Astrocyte (in vitro differentiated cells and primary cell): ENCODE measurements at places on chromosomes 7 and 10. TPM values are rescaled to one million over a fixed set of nuclear protein-coding genes. Genes with fewer than 3 reads are reported as not detected.

DNA sequence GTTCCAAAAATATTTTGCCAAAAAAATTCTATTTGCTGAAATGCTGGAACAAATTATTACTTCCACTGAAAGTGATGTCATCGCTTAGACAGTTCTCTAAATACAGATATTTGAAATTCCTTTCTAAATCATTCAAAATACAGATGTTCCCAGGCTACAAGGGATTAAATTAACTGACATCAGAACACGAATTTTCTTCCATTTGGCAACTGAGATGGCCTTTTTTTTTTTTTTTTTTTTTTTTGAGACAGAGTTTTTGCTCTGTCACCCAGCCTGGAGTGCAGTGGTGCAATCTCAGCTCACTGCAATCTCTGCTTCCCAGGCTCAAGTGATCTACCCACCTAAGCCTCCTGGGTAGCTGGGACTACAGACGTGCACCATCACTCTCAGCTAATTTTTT lies 57.0 kb downstream of the P4HA1 start:
- H3K4me3 ChIP-seq: no peak overlapping the region
- peak; percentile 48 for DNase-seq
- peak overlapping the region; percentile 62 for H3K27ac ChIP-seq
- H3K4me1 ChIP-seq: peaks cover 16% of the 10 kb centered on the region
- H3K36me3 ChIP-seq: no peaks in the 10 kb centered on the region
- H3K27me3 ChIP-seq: no peaks in the 10 kb centered on the region

DNA sequence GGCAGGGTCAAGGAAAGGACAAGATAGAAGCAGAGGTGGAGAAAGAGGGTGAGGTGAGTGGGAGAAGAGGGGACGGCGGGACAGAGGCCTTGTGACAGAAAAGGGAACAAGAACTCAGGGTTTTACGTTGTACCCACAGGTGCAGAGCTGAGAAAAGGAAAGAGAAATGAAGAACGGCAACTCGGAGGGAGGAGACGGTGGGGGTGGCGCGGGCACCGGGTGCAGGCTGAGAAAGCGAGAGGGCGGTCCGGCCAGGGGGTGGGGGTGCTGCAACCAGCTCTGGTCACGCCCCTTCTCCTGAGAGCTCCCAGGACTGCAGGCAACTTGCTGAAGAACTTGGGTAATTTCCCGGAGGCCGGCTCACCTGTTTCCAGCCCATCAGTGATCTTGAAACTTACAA lies 65.3 kb downstream of the CARD11 start:
- no peaks in the 10 kb centered on the region for H3K4me1 ChIP-seq
- peaks cover 7% of the 10 kb centered on the region for H3K27me3 ChIP-seq
- H3K27ac ChIP-seq: no peak overlapping the region
- DNase-seq: no peak

GRCh38 chr10:35819011-35819410 lies 176.9 kb upstream of the FZD8 start:
- H3K4me3 ChIP-seq: no peak overlapping the region
- no peaks in the 10 kb centered on the region for H3K36me3 ChIP-seq
- no peak overlapping the region for H3K27ac ChIP-seq
- H3K4me1 ChIP-seq: peaks cover 5% of the 10 kb centered on the region
- no peak for DNase-seq

GRCh38 chr7:105136221-105136620 lies 122.2 kb downstream of the KMT2E start:
- peaks cover 7% of the 10 kb centered on the region for H3K36me3 ChIP-seq
- DNase-seq: no peak
- H3K4me1 ChIP-seq: no peaks in the 10 kb centered on the region
- H3K27me3 ChIP-seq: no peaks in the 10 kb centered on the region
- no peak overlapping the region for H3K27ac ChIP-seq

- peak overlapping the region; percentile 84 for H3K27ac ChIP-seq
- peaks cover 69% of the 10 kb centered on the region for H3K36me3 ChIP-seq
- peak; percentile 83 for DNase-seq
These were observed 105.5 kb downstream of the MYOF start for GRCh38 chr10:93376372-93377293.

DNA sequence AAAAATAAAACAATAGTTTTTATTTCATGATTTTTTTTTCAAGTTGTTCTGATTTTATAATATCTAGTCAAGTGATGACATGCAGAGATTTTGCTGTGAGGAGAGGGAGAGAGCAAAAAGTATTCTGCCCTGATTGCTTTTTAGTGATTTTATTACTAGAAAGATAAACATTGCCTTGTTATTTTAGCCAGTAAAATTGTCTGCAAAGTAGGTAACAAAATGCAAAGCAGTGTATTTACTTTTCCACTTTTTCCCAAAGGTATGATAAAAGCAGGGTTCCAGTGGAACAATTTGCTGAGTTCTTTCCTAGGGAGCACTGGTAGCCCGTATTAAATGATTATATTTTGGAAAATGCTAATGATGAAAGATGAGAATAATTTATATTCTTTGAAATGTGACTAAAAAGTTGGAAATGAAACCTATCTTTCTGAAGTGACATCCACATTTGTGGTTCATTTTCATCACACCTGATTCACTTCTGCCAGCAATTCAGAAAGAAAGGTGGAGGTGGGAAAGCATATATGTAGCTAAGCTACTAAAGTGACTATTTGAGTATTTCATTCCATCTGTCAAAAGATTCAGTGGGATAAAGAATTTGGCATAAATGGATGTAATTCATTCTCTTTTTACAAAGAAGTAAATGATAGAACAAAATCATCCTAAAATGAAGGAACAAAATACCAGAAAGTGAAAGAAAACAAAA lies 300.3 kb downstream of the ADK start:
- H3K27ac ChIP-seq: no peak overlapping the region
- no peaks in the 10 kb centered on the region for H3K4me1 ChIP-seq
- H3K27me3 ChIP-seq: no peaks in the 10 kb centered on the region
- no peak for DNase-seq
- no peaks in the 10 kb centered on the region for H3K36me3 ChIP-seq

DNA sequence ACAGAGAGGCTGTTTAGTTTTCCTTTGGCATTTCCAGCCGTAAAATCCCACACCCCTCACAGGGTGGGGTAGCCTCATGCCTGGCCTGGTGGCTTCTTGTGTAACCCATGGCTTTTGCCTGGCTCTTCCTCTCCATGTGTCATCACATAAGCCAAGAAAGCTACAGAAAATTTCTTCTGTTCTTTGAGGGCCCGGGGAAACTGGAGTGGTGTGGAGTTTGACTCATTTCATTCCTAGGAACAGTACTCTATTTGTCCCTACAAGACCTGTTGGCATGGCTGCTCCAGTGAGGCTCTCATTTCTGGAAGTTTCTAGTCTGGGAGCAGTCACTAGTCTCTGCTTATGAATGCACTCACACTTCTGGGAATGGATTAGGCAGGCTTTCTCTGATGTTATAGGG lies 523.9 kb downstream of the SUGCT start:
- H3K4me1 ChIP-seq: no peaks in the 10 kb centered on the region
- DNase-seq: peak; percentile 33
- no peak overlapping the region for H3K4me3 ChIP-seq

DNA sequence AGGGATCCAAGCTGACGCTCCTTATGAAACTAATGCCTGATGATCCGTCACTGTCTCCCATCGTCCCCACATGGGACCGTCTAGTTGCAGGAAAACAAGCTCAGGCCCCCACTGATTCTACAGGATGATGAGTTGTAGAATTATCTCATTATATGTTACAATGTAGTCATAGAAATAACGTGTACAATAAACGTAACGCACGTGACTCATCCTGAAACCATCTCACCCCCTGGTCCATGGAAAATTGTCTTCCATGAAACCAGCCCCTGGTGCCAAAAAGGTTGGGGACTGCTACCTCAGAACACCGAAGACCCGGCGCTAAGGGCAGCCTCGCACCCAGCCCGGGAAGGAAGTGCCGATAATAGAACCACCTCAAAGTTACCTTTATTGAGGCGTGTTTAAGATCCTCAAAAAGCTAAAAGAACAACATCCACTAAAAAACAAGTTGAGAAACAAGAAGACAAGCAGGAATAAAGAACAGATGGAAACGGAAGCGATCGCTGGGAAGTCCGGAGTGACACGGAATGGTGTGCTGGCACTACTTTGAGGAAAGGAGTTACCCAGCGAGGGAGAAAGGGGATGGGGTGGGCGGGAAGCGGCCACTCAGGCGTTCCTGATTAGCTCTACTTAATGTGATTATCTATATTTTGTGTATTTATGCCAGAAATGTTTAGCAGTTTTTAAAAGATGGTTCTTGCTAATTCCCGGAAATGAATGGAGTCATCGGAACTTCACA lies 50.1 kb upstream of the PRKAR1B start:
- peaks cover 31% of the 10 kb centered on the region for H3K4me1 ChIP-seq
- peak; percentile 28 for DNase-seq
- no peak overlapping the region for H3K4me3 ChIP-seq
- peaks cover 14% of the 10 kb centered on the region for H3K36me3 ChIP-seq
- H3K27ac ChIP-seq: peak overlapping the region; percentile 70

- H3K4me3 ChIP-seq: no peak overlapping the region
- DNase-seq: no peak
- peaks cover 66% of the 10 kb centered on the region for H3K36me3 ChIP-seq
- no peaks in the 10 kb centered on the region for H3K4me1 ChIP-seq
- no peaks in the 10 kb centered on the region for H3K27me3 ChIP-seq
- H3K27ac ChIP-seq: no peak overlapping the region
These were observed 30.6 kb downstream of the WDR37 start for GRCh38 chr10:1086787-1087186.

Gene HOXA3
- not detected in 2 replicates for total RNA-seq

Gene ADAMTS14
- total RNA-seq: 19.4 and 30.2 TPM in 2 replicates

Gene ICA1
- total RNA-seq: 4.9 and 8.0 TPM in 2 replicates

Gene HMX3
- not detected in 2 replicates for total RNA-seq

Gene UTF1
- 0.18 TPM in 1 of 2 replicates, not detected in the other for total RNA-seq

Gene AIMP2
- 46.9 and 48.3 TPM in 2 replicates for total RNA-seq

Gene UCMA
- not detected in 2 replicates for total RNA-seq
